Fibroblast of the aortic adventitia (primary cell): ENCODE measurements at places on chromosomes 4 and X. TPM values are rescaled to one million over a fixed set of nuclear protein-coding genes. Genes with fewer than 3 reads are reported as not detected.

GRCh38 chr4:46648088-46648744, 258.3 kb upstream of the GABRA2 start:
- DNase-seq: no peak

The XAGE2 gene
- not detected in 2 replicates for total RNA-seq

The MSX1 gene
- total RNA-seq: 4.3 and 17.6 TPM in 2 replicates

The GPR78 gene
- 0.36 and 2.0 TPM in 2 replicates for total RNA-seq

The NSDHL gene
- total RNA-seq: 8.8 and 11.7 TPM in 2 replicates
